ENCODE measurements at places on chromosomes 6 and 20.

- DNase-seq = no peak
Observed at GRCh38 chr20:43183536-43184070, 6.1 kb downstream of the PTPRT start.

GRCh38 chr6:35400111-35400510 lies 52.0 kb upstream of the FANCE start:
- no peak for DNase-seq

DNA sequence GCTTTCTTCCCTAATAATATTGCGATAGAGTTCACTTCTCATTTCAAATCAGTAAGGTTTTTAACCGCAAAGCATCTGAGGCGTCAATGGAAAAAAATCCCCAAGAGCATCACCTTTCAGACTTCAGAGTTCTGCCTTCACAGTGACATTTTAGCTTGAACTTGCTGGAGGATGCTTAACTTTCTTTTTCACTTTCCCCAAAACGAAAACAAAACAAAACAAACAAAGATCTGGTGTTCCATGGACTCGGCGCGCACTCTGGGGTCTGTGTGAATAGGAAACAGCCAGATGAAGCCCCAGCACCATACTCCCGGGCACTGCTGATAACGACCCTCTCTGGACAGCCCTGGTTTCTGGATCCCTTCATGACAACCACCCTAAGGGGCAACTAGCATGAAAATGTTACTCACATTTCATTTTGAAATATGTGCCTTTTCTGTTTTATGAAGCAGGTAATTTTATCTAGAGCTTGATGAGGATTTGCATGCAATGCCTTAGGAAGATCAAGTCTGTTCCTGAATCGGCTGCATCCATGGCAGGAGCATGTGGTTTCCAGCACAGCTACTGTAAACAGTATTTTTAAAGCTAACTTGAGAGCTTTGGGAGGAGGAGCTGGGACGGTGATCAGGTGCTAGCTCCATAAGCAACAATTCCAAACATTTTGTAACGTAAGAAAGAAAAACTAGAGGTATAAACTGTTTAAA lies 44.5 kb downstream of the RAMACL start:
- no peak for DNase-seq

GRCh38 chr6:152981989-152982903 lies 595 bp downstream of the FBXO5 start:
- no peak for DNase-seq

DNA sequence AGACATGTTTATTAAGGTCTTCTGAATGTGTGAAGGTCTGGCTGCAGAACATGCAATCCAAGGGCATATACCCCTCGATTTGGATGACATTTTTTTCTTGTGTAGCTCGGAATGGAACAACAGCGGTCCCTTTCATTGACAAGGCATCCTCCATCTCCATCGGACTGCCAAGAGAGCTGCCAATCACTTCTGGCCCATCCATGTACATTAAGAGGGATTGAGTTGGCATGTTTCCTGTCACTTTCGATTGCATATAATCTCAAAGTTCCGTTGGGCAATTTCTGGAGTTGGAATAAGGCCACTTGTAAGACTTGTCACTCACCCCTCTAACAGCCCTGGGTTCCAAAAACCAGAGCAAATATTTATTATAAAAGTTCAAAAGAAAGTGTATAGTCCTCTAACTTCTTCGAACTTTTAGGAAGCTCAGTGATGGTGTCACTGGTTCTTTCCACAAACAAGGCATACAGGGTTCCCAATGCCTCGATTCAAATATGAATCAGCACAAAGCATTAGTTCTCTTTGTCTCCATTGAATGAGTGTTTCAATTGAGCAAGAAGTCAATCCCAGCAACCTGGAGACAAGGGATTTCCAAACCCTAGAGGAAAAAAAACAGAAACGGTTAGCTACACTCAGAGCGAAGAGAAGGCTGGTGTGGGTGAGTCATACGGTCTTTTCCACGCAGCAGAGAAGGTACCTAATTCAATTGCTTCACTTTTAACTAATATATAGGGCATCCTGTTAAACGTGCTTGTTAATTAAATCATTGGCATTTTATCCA lies 10.9 kb downstream of the ZNF217 start:
- DNase-seq = peak; percentile 95

DNA sequence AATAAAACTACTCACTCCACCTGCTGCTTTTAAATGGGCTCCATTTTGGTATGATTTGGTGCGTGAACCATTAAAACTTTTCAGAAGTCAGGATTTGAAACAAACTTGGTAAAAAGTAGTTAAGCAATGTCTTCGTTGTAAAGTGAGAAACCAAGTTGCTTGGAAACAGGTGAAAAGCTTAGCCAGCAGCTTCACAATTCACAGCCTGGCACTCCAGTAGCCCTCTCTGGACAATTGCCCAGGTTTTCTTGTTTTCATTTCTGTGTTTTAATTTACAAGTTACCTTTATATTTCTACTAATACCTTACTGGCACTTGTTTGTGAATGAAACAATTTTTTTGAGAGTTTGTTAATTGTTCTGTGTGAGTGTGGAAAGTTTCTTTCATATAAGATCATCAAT lies 12.8 kb downstream of the NT5E start:
- no peak for DNase-seq

- no peak for DNase-seq
Observed at GRCh38 chr6:7073821-7074525, 33.8 kb upstream of the RREB1 start.

- DNase-seq = peak; percentile 36
Observed at GRCh38 chr6:138986578-138986977, 1.5 kb downstream of the REPS1 start.

GRCh38 chr6:49841424-49841823 lies 24.9 kb downstream of the CRISP1 start:
- no peak for DNase-seq

GRCh38 chr6:159729598-159730331 lies 2.5 kb downstream of the WTAP start:
- DNase-seq = peak; percentile 28

GRCh38 chr20:9632265-9632664 lies 117.9 kb downstream of the LAMP5 start:
- no peak for DNase-seq

DNA sequence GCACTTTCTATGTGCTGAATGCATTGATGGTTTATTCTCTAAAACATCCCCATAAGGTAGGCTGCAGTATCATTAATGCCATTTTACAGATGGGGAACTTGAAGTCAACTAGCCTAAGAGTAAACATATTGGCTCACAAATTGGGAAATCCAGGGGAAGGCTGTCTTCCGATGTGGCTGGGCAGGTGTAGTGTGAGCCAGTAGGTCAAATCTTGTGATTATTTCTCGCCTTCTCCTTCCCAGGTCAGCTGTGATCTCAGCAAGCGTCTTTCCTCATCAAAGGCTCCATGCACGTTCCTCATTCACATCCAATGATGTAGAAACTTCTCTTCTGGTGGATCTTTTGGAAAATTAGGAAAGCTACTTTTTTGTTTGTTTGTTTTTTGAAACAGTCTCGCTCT lies 94.1 kb upstream of the SHLD1 start:
- no peak for DNase-seq

- no peak for DNase-seq
Observed at GRCh38 chr20:47870475-47870874, 85.2 kb upstream of the SULF2 start.

DNA sequence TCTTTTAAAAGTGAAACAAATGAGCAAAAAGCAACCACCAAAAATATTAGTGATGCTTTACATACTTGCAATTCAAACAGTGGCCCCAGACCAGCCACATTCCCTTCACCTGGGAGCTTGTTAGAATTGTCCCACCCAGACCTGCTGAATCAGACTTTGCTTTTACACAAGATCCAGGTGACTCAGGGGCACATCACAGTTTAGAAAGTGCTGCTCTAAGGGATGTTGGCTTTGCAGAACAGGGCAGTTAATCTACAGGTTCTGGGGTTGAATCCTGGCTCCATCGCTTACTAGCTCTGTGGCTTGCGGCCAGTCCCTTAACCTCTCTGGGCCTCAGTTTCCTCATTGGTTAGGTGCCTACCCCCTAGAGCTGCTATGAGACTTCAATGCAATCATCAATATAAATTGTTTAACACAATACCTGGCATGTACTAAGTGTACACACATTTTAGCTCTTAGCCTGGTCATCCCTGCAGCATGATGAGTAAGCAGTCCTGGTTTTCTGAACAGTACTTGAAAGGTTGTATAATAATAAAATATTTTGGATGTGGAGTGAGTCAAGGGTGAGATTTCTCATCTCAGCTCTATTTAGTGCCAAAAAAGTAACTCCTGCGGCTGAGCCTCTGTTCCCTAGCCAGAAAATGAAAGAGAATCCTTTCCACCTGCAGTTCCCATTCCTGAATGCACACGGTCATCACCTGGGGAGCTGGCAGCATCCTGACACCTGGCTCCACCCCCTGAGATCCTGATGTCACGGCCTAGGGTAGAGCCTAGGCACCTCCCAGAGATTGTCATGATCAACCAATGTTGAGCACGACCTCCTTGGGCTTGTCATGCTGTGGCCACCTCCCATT lies 162.7 kb downstream of the ANKRD60 start:
- peak; percentile 35 for DNase-seq

DNA sequence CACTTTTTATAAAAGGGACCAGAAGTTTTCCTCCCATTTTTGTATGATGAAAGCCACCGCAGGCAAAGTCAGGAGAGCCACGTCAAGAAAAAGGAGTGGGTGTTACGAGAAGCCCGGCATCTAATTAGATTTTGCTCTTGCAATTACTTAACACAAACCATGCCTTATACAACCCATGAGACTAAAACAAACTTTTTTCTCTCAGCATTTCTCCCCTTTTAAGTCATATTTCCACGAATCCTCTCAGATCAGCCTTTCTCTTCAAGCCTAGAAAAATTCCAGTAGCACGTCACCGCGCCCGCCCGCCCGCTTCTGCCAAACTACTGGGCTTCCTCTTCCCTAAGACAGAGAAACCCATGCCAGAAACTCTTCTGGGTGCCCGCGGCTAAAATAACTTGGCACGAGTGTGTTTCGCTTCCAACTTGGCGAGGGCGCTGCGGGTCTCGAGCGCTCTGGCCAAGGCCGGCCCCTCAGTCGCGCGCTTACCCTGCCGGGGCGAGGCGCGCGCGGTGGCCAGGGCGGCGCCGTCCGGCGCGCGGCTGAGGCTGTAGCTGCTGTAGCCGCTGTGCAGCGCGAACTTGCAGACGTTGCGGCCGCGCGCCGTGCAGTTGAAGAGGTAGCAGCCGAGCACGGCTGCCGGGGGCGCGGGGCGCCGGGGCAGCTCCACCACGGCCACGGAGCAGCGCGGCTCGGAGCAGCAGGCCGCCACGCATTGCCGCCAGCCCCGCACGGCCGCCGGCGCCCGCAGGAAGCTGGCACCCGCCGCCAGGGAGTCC lies 1.0 kb downstream of the LRP11 start:
- peak; percentile 73 for DNase-seq

All from fibroblast of the aortic adventitia (primary cell).